ENCODE measurements at places on chromosomes 6 and 20.

DNA sequence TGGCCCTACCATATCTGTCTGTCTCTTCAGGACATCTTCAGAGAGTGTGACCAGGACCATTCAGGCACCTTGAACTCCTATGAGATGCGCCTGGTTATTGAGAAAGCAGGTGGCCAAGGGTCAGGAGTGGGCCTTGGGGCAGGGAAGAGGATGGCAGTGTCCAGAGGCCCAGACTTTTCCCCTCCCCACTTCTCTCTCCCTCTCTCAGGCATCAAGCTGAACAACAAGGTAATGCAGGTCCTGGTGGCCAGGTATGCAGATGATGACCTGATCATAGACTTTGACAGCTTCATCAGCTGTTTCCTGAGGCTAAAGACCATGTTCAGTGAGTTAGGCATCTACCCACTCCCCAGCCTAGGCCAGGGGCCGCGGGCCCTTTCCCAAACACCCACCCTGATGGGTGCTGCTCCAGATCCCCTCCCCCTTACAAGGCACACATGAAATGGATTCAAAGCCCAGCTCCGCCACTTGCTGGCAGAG is 24.3 kb downstream of the CAPN11 start:
- DNase-seq: no peak

DNA sequence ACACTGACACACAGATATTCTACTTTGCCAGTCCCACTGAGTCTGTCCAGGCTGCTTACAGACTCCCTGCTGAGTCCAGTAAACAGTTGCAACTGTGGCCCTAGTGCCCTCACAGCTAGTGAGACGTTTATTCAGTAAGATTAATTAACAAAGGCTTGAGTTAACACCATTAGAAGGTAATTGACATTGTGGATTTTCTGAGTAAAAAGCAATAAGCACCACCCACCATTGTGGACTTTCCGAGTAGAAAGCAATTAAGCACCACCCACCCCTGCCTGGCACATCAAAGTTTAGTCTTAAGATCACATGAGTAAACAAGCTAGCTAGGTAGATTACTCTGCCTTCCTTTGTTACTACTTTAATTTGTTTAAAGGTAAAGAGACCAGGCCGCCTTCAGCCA is 408.6 kb upstream of the IMPG1 start:
- no peak for DNase-seq

- DNase-seq: no peak
Measured at GRCh38 chr6:3214898-3215297, 12.6 kb downstream of the TUBB2B start.

DNA sequence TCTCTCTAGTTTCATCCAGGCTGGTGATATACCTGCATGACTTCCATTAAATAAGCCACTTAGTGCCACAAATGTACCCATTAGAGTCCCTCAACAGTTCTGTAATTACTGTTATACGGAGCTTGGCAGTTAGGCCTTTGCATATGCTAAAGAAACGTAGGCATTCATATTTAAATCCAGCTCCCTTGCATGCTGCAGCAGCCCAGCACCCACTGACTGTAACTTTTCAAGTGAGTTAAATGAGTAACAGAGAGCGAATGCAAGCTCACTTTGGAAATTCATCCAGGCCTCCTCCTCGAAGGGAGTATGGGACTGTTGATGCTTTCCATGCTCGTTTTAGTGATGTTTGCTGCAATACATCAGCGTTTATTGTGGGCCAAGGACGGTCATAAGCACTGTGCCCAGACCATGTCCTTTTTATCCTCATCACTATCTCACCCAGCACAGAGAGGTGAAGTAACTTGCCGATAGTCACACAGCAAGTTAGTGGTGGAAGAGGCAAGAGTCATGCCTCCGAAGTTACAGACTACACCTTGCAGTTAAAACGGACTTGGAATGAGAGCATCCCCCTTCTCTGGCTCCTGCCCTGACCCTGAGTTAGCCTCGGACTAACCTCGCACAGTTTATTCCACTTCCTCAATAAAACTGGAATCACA is 179.4 kb upstream of the PDE10A start:
- DNase-seq: no peak

DNA sequence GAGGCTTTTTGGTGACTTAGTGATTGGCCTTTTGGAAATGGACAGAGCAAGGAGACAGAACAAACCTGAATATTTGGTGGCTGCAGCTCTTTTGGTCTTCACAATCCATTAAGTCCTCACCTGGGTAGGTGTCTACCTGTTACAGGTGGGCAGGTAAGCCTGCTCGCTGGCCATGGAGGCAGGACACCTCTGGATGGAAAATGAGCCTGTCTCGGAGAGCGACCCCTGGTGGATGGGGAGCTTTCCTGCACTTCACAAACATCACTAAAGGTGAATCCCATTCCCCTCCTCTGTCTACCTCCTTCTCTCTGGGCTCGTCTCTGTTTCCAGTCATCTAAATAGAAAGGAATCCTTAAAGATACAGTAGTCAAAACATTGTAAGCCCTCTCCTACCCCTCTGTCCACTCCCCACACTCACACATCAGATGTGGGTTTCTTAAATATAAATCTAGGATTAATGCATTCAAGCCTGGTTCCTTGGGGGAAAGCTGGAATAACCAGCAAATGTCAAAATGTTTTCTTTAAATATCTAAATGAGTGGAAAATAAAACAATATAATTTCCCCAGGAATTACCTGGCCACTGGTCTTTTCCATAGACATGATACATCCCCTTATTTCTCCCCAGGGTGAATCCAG is 304.9 kb downstream of the CDH26 start:
- DNase-seq: peak; percentile 11

DNA sequence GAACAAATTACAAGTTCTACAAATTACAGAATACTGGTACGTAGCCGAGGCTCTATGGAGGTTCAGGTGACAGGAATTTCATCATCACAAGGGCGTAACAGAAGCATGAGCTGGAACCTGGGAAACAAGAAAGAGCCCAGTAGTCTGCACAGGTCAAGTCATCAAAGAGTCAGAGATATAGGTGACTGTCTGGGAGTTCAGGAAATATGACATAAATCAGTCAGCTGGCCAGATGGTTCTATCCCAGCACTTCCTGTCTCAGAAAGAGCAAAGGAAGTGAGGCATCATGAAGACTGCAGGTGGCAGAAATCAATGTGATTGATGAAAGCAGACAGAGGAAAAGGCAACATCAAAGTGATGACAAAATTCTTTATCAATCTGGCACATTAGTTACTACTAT is 23.3 kb downstream of the MYCT1 start:
- no peak for DNase-seq
